ENCODE measurements at places on chromosomes 4 and X. TPM values are rescaled to one million over a fixed set of nuclear protein-coding genes. Genes with fewer than 3 reads are reported as not detected.

DNA sequence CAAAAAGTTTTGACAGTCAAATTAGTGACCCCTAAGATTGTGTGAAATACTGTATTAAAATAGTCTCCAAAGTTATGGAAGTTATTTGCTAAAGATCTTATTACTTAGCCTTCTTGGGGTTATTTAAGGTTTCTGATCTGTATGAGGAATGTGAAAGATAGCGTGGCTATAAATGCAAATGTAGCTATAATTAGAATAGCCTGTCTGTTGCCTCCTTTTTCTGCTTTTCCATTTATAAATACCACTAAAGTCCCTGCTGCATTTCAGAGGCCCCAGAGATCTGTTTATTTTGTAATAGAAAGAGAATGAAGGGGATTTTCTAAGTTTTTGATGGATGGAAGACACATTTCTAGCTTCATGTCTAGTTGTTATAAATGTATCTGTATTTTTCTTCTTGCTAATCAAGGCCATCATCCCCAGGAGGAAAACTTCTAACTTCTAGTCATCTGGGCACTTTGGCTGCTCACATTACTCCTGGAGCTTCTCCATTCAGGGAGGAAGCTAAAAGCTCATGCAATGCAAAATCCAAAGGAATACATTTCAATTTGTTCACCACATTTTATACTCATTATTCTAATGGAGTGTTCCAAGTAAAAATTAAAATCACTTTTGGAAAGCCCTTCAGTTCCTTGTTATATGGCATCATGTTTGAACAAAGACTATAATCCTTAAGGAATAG is 73.9 kb downstream of the INTS12 start:
- no peak for DNase-seq

- DNase-seq, result no peak
Measured at GRCh38 chr4:122959981-122960610, 37.7 kb upstream of the NUDT6 start.

GABRQ gene
- total RNA-seq, result 7.8 TPM

- DNase-seq, result no peak
Measured at GRCh38 chr4:59517007-59517406, 1683.1 kb upstream of the ADGRL3 start.

DNA sequence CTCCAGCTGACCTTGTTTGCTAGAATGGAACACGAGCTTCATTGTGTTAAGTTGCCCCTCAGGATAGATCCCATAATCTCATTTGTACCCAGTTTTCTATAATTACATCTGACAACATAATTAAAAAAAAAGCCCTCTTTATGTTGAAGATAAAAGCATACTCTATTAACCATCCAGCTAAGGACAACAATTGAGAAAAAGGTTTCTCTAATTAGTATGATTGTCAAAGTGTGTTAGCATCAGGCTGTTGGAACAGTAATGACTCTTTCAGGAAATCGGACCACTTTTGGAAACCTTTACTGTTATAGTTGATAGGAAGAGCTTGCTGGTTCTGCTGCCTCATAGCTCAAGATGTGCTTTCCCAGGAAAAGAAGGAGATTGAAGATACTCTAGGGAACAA is 172.6 kb downstream of the FHIP1A start:
- no peak for DNase-seq

DNA sequence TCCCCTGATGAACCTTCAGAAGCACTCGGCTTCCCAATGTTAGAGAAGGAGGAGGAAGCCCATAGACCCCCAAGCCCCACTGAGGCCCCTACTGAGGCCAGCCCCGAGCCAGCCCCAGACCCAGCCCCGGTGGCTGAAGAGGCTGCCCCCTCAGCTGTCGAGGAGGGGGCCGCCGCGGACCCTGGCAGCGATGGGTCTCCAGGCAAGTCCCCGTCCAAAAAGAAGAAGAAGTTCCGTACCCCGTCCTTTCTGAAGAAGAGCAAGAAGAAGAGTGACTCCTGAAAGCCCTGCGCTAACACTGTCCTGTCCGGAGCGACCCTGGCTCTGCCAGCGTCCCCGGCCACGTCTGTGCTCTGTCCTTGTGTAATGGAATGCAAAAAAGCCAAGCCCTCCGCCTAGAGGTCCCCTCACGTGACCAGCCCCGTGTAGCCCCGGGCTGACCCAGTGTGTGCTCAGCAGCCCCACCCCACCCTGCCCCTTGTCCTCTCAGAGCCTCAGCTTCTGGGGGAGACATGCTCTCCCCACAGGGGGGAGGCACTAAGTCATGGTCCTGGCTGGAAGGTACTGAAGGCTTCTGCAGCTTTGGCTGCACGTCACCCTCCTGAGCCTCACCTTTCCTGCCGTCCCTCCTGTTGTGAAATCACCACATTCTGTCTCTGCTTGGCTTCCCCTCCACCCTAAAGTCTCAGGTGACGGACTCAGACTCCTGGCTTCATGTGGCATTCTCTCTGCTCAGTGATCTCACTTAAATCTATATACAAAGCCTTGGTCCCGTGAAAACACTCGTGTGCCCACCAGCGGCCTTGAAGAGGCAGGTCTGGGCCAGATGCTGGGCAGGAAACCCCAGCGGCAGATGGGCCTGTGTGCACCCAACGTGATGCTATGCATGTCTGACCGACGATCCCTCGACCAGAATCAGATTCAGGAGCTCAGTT is 34.7 kb downstream of the NOP14 start:
- DNase-seq, result no peak

SHROOM4 gene
- total RNA-seq, result 7.9 TPM

GRCh38 chr4:88102026-88102425 is 56.4 kb downstream of the ABCG2 start:
- DNase-seq, result no peak

MAGEA8 gene
- total RNA-seq, result not detected

- DNase-seq, result no peak
Measured at GRCh38 chrX:150163956-150164726, 199.0 kb upstream of the MAMLD1 start.

DNA sequence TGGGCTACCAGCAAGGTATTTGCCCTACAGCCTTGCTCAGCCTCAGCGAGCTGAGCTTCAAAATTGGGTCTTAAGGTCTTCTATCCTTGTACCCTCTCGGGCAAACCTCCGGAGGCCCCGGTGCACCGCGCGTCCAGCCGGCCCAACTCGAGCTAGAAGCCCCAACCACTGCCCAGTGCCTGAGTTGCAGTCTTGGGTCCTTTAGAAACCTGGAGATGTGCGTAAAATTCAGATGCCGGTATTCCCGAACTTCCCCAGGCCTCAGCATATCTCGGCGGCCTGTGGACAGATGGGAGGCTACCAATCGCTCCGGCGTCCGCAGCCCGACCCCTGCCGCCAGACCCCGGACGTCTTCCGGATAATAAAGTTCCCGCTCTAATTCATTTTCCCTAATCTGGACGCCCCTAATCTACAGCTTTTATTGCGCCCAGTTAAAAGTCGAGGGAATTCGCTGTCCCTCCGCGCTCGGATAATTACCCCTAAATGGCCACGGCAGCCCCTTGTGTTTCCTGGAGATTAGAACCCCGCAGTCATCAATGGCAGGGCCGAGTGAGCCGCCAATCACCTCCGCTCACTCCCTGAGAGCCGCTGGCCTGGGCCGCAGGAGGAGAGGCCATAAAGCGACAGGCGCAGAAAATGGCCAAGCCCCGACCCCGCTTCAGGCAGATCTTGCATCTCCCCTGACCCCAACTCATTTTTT is 1.5 kb upstream of the MSX1 start:
- DNase-seq, result peak; percentile 51

GRCh38 chr4:163955288-163955687 is 460.8 kb downstream of the TMA16 start:
- no peak for DNase-seq

HSFX3 gene
- not detected for total RNA-seq

- DNase-seq, result peak; percentile 69
Measured at GRCh38 chrX:86171366-86171765, 23.1 kb downstream of the DACH2 start.

SMIM10L2A gene
- total RNA-seq, result 5.0 TPM

All from GM23338 (cell line).